ENCODE measurements at places on chromosomes 7 and 10.

DNA sequence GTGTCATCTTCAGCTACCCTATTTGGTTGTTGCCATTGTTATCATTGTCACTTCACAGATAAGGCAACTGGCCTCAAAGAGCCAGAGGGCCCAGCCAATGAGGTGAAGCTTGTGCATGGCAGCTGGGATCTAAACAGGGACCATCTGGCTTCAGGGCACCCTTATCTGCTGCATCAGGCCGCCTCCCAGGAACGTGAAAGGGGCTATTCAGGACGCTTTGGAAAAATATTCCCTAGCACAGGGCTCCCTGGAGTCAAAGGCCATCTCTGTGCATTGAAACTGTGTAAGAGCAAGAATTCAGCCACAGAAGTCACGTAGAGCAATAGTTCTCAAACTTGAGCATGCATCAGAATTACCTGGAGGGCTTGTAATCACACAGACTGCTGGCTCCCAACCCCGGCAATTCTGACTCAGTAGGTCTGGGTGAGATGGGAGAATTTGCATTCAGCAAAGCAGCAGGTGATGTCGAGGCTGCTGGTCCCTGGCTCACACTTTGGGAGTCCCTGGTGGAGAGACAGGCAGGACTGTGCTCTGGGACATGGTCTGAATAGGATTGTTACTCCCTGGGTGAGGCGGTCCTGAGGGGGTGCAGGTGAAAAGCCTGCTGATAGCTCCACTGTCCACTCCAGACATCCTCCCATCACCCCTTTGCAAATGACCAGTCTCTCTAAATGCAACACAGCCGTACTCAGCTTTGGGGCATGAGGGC is 21.5 kb upstream of the PLEKHA1 start:
- DNase-seq = no peak

GRCh38 chr7:150784954-150785353 is 15.2 kb downstream of the TMEM176B start:
- peak; percentile 84 for DNase-seq

- no peak for DNase-seq
Observed at GRCh38 chr7:79347351-79347750, 106.1 kb downstream of the MAGI2 start.

GRCh38 chr10:128885573-128886555 is 581.2 kb upstream of the MGMT start:
- no peak for DNase-seq

GRCh38 chr7:102255501-102255900 is 31.2 kb upstream of the SH2B2 start:
- DNase-seq = no peak

GRCh38 chr7:92813390-92814024 is 22.9 kb downstream of the CDK6 start:
- peak; percentile 54 for DNase-seq

DNA sequence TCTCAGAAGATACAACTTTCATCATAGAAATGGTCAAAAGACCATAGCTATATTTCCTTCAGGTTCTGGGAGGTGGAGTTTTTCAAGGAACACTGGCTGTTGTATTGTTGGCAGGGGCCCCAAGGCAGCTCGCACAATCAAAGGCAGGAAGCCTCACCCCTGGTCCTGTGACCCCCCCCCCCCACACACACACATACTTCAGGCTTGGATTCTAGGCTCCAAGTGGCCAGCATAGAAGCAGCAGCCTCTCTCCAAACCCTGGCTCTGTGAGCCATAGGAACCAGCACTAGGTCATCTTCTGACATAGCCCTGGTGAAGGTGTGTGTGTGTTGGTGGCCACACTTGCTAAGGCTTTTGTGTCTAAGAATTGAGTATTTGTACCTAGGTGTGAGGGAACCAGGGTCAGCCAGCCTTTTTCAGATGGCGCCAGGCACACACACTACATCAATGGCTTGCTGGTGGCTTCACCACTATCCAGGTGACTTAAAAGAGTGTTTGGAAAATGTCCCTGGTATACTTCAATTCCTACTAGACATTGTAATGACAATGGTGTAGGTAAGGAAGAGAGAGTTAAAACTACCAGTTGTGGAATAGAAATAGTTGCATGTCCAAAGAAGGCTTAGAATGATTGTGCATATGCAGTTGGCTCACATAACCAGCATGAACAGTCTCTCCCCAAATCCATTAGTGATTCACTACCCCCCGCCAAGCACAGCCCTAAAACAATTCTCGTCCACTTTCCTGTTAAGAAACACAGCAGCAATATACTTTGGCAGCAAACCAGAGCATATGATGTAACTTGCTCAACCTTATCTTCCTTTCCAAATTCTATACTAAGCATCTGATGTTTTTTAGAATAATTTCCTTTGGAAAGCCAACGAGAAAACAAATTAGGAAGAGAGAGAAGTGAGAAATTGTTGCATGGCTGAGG is 91.3 kb downstream of the AVL9 start:
- no peak for DNase-seq

DNA sequence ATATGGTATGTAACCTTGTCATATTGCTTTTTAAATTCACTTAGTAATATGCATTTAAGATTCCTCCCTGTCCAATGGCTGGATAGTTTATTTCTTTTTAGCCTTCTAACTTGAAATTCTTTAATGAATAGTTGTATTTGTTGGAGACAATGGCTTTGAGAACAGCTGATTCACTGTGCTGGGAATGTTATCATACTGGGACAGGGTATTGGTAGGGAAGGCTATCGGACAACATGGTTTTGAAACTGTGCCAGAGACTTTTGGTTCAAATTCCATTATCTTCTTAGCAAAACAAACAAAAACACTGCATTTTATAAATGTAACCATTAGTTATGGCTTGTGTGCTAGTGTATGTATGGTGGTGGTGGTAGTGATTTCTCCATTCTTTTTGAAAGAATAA is 517.1 kb upstream of the ANKRD30A start:
- no peak for DNase-seq

DNA sequence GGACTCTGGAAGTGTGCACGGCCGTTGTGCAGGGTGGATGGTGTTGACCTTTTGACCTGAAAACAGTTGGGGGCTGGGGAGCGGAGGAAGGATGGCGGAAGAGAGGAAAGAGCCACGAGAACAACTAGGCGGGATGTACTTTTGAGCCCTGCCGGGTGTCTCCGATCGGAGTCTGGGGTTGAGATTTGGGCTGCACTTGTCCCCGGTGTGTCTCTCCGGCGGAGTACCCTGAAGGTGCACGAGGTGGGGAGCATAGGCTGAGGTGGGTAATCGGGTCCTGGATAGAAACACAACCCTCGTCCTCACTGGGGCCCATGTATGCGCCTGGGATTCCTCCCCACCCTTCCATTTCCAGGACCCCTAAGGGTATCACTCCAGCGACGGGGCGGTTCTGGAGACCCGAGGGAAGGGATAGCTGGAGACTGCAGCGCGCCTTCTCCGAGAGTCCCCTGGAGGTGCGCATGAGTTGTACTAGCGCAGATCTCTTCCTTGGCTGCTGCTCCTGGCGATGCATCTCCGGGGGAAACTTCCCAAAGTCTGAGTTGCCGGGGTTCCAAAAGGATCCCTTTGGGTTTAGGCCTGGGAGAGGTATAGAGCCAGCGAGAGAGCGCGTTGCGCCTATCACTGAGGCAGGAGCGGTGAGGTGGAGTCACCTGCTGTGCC is 4.6 kb upstream of the HMX2 start:
- DNase-seq = no peak

DNA sequence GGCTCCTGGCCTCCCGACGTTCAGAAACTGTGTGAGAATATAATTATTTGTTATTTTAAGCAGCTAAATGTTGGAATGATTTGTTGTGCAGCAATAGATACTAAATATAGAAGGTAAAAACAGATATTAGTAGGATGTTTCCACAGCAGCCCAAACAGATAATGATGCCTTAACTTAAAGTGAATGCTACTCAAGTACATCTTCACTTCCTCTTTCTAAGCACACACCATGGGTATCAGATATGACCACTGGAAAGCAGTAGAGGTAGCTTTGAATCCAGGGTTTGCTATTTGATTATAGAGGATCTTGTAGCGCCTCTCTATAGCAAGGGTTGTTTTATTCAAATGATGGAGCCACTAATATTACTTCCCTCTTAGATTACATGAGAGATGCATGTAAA is 38.2 kb upstream of the BET1 start:
- no peak for DNase-seq

DNA sequence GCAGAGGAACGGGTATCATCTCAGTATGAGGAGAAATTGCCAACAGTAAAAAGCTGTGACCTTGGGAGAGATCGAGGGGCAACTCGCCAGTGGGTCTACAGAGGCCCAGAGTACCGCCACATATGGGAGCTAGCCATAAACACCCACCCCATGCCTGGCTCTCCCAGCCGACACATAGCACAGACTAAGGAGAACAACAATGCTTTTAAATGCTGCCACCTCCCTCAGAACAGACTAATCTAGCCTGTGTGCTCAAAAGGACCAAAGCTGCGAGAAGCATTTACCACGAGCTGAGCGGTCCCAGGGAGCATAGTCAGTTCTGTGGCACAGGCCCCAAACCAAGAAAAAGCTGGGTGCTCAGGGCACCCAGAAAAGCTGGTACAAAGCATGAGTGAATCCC is 73.3 kb downstream of the LSM5 start:
- DNase-seq = no peak

DNA sequence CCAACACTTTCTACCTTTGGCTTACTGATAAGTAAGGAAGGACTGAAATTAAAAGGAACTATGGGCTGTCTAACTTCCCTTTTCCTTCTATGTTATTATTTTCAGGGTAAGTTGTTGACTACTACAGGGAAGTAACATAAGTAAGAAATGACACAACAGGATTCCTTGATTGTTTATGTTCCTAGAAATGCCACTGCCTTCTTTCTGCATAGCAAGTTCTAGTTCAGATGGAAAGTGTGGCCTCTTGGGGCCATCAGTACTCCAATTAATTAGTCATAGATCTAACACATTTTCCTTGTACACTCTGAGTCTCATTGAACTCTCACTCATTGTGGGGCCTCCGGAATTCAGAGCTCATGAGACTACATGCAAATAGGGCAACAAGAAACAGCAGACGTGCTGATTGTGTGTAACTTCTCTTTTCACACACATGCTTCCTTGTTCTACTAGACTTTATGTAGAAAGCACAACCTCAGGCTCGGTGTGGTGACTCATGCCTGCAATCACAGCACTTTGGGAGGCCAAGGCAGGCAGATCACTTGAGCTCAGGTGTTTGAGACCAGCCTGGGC is 35.3 kb upstream of the HIBADH start:
- peak; percentile 88 for DNase-seq

GRCh38 chr10:119755446-119755845 is 29.6 kb downstream of the INPP5F start:
- DNase-seq = no peak

DNA sequence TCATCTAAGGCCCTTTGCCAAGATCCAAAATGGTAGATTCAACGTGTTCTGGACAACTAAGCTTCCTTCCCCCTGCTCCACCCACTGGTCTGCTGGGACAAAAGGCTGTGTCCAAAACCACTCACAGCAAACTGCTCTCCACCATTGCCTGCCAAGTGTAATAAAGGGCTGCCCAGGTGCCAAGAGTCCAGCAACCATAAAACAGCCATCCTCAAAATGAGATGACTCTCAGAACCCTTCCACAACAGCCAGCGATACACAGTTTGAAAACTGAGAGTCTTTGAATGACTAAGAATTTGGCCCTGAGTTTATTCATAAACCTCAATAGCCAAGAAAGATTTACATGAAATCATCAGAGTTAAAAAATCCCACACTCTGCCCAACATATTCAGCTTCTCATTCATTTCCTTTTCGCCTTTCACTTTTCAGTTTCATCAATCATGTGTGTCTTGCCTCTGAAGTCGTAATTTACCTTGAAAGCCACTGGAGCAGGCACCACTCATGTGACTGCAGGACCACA is 658.1 kb upstream of the MGMT start:
- DNase-seq = no peak

- DNase-seq = no peak
Observed at GRCh38 chr10:30598105-30598776, 31.3 kb downstream of the LYZL2 start.

DNA sequence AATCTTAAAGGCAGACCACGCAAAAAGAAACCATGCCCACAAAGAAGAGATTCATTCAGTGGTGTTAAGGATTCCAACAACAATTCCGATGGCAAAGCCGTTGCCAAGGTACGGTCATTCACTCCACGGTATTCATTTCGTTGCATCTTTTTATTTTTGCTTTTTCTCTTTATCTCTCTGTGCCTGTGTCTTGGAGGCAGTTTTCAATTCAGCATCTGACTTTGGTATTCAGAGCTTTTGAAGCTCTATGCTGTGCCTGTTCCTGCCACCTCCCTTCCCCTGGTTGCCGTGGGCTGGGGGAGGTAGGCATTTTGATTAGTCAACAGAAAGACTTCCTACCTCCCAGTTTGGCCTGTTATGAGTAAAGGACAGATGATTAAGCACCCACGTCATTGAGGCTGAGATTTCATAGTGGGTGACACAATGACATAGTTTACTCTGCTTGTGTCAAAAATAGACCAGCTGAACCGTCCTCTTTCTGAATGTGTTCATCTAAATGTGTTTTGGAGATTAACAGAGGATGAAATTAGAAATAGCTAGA is 149.5 kb downstream of the ARID5B start:
- peak; percentile 88 for DNase-seq

Measured in suppressor macrophage treated with lipopolysaccharide for 1 hour (primary cell).